ENCODE measurements at places on chromosomes 5 and 9. TPM values are rescaled to one million over a fixed set of nuclear protein-coding genes. Genes with fewer than 3 reads are reported as not detected.
A peak's percentile ranks its signal among the peaks of the same experiment; 100 is the strongest.

DNA sequence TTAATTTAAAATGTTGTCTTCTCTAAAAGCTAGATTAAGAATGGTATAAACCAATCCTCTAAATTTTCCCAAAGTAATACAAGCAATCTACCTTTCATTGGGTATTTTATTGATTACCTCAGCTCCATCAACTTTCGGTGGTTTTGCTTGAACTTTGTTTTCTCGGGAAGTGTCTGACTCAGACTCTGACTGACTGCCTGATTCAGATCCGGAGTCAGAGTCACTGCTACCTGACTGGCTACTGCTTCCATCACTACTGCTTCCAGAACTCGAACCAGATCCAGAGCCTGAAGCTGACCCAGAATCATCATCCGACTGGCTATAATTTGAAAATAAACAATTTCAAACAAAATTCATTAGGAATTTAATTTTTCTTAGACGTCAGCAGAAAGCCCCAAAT lies 24.0 kb downstream of the CHD1 start:
- peak; percentile 17 for DNase-seq

DNA sequence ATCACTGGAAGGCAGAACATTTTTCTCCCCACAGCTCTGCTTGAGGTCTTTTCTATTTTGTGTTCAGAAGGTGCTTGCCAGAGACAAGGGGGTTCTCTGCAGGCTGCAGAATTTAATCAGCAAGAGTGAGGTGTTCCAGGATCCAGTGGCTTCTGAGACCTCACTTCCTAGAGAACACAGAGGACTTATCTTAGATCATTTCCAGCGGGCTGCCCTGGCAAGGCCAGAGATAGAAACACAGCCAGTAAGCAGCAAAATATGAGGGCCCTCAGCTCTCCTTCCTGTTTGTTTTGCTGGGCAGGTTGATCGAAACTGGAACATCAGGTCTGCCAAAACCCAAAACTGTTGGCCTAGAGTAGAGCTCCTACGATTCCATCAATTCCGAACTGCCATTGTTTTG lies 187.3 kb downstream of the DIRAS2 start:
- DNase-seq = no peak

GRCh38 chr5:71471193-71471592 lies 15.7 kb downstream of the BDP1 start:
- no peak for DNase-seq

DNA sequence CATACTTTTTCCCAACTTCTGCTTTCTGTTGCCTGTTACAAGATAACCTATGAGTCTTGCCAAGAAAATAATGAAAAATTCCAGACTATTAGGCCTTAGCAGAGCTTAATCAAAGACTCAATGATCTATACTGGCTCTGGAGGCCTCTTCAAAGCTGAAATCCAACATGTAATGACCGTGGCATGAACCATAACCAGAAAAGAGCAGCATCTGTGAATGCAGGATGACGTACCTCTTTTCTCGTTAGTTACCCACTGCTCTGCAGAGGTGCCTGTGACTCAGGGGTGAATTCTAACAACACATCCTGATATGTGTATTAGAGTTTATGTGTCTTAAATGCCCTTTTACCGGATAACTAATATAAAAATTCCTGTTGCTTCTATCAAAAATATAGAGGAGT lies 645.4 kb downstream of the PRELID2 start:
- no peak for DNase-seq

- no peak for DNase-seq
Measured at GRCh38 chr9:16787724-16788123, 82.7 kb downstream of the BNC2 start.

DNA sequence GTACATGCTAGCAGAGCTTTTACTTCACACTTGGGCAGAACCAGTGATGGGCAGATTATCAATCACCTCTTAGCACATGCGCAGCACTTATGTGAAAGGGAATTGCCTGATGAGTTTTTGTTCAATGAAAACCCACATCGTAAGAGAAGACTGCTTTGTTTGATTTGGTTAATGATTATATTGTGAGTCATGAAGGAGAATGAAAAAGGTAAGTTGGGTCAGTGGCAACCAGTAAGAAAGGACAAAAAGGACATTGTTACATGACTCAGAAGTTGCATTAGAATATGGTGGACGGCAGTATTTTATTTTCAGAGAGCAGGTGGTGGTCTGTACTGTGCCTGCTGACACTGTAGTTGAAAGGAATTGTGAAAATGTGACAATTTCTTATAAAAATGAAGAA lies 127.4 kb downstream of the AOPEP start:
- DNase-seq = no peak

DNA sequence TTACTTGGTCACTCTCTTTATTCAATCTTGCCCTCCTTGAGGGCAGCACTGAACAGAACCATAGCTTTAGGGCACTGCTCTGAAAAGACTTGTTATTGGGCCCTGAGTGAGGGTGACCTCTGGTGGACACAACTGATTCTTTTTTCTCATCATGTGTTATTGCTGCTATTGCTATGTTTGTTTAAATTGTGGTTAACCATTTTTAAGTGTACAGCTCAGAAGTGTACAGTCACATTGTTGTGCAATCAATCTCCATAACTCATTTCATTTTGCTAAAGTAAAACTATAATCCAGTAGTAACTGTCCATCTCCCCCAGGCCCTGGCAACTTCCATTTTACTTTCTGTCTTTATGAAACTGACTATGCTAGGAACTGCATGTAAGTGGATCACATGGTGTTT lies 351.1 kb upstream of the RIOK2 start:
- DNase-seq = peak; percentile 24

DNA sequence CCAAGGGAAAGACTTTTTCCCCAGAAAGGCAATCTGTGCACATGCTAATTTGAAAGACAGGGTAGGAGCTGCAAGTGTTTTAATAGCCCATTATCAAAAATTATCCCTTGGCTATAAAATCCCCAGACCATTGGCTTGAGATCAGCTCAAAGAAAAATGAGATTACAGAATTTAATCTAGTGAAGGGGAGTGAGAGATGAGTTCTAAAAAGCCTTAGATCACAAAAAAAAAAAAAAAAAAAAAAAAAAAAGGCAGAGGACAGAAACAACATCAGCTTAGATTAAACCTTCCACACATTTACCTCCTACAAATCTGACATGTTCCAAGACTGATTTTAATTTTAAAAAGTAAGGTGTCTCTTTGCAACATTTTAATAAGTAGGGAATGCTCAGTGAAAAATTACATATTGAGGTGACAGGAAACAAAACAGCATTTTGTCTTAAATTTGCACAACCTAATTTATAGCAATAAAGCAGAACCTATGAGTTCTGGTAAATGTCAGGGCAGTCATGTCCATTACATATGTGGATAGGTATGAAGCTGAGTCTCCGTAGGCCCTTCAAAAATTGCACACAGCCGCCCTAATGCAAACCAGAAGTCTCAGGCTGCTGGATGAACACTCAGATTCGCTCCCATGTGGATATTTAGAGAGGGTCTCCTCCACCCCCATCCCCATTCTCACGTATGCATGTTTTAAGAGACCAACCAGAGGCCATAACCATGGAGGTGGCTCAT lies 43.4 kb downstream of the NFIB start:
- no peak for DNase-seq

GRCh38 chr9:99948896-99949295 lies 42.4 kb downstream of the STX17 start:
- DNase-seq = peak; percentile 60

- no peak for DNase-seq
Measured at GRCh38 chr5:1702318-1702717, 97.3 kb downstream of the MRPL36 start.

DNA sequence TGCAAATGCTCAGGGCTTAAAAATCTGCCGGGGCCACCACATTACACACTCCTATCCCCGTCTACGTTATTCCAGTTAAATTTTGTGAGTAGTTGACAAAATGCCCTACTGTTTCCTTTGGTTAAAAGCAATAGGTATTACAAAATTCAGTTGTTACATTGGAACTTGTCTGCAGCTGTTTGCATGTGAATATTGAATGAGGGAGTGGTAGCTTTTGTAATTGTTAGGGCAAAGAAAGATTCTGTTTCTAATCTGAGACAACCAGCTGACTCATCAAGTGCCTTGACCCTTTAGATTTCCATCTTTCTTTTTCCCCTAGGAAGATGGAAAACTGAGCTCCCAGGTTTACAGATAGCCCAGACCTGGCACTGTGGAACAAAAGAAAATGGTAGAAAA lies 30.2 kb downstream of the MAML1 start:
- no peak for DNase-seq

DNA sequence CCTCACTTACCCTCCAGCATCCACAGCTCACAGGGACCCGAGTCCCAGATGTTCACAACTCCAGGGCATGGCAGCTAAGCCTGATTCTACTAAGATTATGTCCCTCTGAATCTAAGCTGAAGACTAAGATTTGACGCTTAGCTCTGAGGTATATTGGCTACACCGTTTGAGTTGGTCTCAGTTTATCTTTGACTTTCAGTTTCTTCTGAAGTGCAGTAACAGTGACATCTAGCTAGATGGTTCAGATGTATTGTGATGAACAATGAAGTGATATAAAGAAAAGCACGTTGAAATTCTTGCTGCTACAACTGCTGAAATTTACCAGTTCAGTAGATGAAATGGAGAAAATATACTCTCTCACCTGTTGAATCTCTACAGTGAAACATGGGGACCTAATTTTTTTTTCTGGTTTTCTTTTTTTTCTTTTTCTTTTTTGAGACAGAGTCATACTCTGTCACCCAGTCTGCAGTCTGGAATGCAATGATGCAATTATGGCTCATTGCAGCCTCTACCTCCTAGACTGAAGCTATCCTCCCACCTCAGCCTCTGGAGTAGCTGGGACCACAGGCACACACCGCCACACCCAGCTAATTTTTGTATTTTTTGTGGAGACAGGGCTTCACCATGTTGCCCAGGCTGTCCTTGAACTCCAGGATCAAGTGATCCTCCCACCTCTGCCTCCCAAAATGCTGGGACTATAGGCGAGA lies 15.7 kb downstream of the RFK start:
- no peak for DNase-seq

DNA sequence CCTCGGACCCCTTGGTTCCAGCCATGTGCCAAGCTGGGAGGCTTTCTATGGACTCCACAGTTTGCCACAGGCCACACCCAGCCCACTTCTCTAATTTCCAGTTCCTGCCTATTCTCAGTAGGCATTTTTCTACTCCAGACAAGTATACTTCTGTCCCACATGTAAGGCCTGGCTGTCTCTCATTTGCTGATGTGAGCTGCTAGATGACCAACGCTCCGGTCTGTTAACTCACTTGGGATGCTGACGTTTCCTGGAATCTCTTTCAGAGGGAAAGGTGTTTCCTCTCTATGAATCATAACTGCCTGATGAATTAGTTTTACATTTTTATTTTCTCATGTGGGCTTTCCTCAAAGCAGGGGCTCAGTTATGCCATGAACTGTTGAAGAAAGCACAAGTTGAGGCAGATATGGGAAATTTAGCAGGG lies 36.3 kb downstream of the ERGIC1 start:
- peak; percentile 98 for DNase-seq

GRCh38 chr9:6417186-6417585 lies 4.2 kb downstream of the UHRF2 start:
- DNase-seq = no peak

DNA sequence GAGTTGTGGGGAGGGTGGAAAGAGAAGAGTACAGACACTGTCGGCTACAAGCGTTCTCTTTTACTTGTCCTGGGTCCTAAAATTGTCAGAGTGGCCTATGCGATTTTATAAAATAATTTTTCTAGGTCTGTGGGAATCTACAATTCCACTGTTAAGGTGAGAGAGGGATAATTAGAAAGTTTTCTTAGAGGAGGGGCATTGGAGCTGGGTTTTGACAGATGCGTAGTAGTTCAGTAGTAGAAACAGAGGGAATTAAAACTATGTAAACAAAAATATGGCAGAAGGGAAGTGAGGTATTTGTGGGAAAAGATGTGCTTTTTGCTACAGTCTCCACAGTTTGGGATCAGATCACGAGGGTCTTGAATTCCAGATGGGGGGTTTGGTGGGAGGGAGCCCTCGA lies 129.1 kb upstream of the SHB start:
- no peak for DNase-seq

DNA sequence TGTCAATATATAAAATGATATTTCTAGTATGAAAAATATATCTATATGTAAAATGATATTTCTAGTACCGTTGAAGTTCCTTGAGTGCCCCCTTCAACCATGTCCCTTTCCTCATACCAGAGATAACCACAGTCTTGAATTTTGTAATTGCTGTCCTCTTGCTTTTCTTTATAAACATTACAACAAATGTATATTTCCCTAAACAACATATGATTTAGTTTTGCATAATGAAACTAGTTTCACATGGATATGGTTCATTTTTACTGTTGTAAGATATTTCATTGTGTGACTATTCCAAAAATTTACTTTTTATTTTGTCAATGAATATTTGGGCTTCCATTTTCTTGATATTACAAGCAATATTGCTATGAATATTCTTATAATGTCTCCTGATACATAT lies 14.0 kb downstream of the NLN start:
- DNase-seq = no peak

GRCh38 chr9:98972716-98973115 lies 29.0 kb downstream of the COL15A1 start:
- no peak for DNase-seq

DNA sequence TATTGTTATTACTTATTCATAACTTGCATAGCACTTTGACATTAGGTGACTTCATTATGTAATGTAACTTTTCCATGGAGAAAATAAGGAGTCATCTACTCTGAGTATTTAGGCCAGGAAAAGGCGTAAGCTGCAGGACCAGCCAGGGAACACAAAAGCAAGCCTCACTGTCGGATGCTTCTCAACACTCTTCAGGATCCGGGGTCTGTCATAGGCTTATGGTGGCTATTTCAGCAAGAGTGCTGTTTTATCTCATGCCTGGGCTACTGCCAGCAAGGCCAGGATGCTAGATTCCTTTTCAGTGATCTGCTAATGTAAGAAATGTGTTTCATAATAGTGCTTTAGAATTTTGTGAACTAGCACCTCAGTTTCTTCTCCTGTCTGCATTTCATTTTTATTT lies 162.4 kb downstream of the CHSY3 start:
- DNase-seq = no peak

DNA sequence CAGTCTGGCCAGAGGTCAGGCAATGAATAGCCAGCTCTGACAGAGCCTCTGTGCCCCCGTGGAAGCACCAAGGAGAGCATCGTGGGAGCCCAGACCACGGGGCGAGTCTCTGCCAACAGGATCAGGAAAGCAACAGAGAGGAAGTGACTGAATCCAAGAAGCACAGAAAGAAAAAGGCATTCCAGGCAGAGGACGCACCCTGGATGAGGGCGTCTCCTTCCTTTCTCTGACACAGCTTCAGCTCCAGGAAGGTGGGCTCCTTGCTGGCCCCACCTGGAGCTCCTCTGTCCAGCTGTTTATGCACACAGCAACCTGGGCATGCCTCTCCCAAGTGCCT lies 16.6 kb downstream of the HK3 start:
- no peak for DNase-seq

DNA sequence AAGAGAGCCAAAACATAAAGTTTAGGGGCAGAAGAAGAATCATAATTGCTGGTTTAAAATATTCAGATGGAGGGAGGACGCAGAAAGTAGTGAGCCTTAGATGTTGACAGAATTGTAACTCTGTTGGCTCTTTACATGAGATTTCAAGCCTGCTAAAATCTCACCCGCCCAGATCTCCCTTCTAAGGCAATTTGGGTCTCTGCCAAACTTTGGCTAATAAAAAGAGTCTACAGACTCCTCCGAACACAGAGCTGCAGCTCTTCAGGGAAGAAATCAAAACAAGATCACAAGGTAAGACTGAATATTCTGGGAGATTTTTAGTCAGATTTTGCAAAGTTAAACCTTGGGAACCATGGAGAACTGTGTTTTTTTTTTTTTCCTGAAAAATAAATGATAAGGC lies at the start of gene IL33:
IL33 (plus strand) TSS at position 246 of the 400 bp plus-strand sequence. CDS start 25,888 bp downstream, outside the sequence.
- no peak for DNase-seq

Gene SH3RF2
- total RNA-seq = 2.5 TPM

Gene ANKRD20A1
- 1.6 TPM for total RNA-seq

Gene OR1J2
- total RNA-seq = not detected

Gene CD14
- total RNA-seq = 0.26 TPM

Gene SLC1A1
- 17.4 TPM for total RNA-seq

Gene PAEP
- not detected for total RNA-seq

Gene ENC1
- 71.5 TPM for total RNA-seq

All from pulmonary artery endothelial cell (primary cell).